ENCODE measurements at places on chromosomes 16 and 17.

DNA sequence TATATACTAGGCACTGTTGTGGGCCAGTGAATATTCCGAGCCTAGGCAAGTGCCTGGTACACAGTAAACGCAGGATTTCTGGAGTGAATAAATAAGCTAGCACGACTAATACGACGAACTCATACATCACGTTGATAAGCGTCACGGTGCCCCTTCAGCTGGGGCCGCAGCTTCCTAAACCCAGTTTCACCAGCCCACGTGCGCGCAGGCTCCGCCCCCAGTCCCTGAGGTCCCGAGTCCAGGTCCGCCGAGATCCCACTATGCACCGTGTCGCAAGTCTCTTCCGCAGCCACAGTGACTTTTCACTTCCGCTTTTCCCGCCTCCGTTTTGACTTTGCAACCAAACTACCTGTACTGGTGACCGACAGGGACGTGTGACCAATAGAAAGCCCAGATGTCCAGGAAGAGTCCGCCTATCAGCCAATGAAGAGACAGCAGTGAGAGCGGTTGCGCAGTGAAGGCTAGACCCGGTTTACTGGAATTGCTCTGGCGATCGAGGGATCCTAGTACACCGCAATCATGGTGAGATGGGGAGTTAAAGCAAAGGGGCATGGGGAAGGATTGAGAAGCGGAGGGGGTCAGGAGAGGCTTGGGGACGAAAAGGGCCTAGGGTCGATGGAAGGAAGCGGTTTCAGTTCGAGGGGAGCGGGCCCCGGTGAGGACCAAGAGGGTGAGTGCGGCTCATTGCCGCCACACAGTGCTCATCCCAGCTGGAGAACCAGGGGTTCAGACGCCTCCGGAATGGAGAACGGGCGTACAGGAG lies at the start of gene PSMB3:
Gene PSMB3 (plus strand): TSS at position 434 of the 763 bp plus-strand sequence. CDS start 86 bp downstream, at position 520.
- DNase-seq = peak; percentile 96

DNA sequence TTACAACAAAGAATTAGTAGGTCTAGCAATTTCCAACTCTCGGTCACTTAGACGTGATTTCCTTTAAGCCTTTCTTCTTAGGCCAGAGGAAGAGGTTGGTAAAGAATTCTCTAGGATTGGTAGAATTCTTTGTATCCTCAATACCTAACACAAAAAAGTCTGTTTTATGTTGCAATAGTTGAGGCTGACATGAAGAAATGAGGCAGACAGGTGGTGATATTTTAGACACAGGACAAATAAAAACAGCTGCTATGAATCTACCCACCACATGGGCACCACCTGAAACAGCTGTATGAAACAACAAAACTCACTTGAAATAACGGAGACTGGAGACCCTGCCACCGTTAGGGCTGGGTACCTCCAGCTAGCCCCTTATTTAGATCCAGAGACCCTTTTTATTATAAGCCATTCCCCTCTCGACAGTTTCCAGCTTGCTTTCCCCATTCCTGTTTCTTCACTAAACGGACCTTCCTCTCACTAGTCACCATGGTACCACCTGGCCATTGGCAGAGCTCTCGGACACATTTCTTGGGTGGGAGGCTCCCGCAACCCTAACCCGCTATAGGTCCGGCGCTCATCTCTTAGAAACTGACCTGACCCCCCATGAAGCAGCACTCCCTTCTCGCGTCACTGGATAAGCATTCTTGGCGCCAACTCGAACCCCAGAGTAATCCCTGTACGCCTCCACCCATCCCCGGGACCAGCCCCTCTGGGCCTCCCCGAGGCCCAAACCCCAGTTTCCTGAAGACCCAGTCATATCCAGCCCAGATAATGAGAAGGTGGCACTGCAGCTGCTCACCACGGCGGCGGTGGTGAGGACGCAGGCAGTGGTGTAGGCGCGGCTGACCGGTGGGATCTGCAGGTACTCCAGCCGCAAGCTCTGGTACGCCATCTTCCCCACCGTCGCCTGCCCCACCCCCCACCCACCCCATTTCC lies at the start of gene DERL2:
Gene DERL2 (minus strand): TSS at position 909 of the 936 bp plus-strand sequence. CDS start 17 bp downstream, at position 892.
- DNase-seq = no peak

- peak; percentile 8 for DNase-seq
Observed at GRCh38 chr17:20948984-20949777, 93.6 kb downstream of the USP22 start.

DNA sequence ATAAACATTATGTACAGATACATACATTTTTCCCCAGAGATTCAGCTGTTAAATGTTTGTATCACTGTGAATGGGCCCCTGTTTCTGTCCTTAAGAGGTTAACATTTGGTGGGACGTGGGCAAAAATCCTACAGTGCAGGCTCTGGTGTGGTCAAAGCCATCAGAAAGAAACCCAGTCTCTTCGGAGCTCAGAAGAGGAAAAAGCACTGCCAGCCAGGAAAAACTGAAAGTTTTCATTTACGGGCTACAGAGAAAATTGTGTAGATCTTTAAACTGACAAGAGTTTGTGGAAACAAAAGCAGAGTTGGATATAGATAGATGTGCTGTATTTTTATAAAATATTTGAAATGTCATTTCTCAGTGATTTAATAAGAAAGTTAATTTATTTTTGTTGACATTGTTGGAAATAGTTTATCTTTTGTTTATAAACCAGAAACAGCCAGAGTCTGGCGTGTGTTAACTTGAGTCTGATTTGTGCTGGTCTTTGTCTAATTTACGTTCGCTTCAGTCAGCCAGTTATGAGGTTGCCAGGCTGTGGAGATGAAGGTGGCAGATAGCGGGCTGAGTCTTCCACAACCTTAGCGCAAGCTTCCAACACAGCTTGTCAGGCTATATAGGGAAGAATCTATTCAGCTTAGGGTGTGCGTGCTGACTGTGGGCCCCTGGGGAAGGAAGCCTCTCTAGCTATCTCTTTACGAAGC lies 9.5 kb upstream of the TEKT3 start:
- no peak for DNase-seq

GRCh38 chr17:73468221-73468620 lies 156.4 kb upstream of the CDC42EP4 start:
- DNase-seq = no peak

DNA sequence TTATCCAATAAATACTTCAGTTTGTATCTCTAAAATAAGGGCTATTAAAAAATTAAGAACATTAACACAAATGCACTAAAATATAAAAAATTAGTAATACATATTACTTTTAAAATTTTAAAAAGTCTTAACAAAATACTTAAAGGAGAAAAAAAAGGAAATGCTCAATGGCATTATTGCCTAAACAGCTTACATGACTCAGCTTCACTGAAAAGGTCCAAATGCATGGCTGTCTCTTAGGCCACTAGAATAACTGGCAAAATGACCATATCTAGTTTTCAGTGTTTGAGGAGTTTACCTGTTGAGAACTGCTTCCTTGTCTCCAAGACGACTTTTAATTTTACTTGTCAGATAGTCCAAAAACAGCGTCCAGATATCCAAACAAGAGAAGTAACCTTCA lies 66.0 kb downstream of the XPO6 start:
- no peak for DNase-seq

DNA sequence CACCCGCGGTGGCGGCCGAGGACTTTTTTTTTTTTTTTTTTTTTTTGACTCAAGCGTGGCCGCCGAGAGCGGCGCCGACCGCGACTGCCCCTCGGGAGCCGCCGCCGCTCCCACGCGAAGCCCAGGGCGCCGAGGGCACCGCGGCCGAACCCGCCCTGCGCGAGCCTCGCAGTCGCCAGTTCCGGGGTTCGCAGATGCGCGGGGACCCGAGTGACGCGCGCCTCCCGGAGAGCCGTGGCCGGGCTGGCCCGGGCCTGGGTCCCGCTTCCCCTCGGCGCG lies 1.1 kb downstream of the METRNL start:
- DNase-seq = no peak

- no peak for DNase-seq
Observed at GRCh38 chr17:32862940-32863339, 14.0 kb downstream of the MYO1D start.
